ENCODE measurements at places on chromosomes 4 and X.

DNA sequence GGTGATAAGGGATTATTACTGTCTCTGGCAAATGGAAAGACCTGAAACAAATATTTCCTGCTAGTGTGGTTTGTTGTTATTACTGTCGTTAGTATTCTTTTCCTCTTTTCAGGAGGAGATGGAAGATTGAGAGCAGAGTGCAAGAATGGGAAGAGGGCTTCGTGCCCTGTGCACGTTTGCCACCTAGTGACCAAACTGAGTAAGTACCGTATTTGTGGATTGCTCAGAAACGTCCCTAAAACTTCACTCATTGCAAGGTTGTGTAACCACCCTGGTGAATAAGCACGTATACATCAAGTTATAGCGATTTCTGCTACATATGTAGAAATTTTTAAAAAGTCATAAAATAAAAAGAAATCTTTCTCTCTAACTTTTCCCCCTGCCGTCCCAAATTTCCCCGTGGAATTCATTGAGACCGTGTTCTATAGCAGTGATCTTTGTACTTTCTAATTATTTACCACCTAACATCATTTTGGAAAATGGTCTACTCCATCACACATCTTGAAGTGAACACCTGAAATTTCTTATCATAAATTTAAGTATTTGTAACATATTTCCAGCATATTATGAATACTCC is 24.3 kb downstream of the LINC00632 start:
- peak; percentile 52 for DNase-seq

GRCh38 chr4:147076179-147076578 is 130.5 kb upstream of the TTC29 start:
- no peak for DNase-seq

GRCh38 chr4:168119100-168119499 is 26.8 kb downstream of the ANXA10 start:
- DNase-seq, result peak; percentile 6

GRCh38 chr4:3672465-3672831 is 93.7 kb upstream of the ADRA2C start:
- no peak for DNase-seq

DNA sequence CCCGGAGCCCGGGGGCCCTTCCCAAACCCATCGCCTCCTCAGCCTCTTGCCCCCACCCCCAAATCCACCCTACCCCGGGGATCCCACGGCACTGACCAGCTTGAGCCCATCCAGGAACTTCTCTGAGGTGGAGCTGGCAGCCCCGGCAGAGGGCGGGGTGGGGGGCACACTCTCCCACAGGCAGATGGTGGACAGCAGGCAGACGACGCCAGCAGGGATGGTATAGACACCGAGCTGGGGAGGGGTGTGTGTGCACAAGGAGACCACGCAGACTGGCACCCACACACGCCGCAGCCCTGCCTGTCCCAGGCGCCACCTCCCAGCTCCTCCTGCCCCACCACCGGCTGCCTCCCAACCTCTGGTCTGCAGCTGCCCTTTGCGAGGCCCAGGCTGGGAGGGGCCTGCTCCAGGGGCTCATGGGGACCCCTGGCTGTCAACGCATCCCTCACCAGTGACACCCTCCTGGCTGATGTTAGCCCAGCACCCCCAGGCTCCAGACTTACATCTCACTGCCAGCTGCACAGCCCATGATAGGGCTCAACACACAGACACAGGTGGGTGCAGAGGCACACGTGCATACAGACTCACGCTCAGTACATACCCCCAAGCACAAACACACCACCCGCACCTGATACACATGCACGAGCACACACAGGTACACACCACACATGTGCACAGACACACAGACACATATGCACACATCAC is 4.2 kb downstream of the SLC49A3 start:
- no peak for DNase-seq

- DNase-seq, result peak; percentile 71
Observed at GRCh38 chr4:74423104-74423503, 21.8 kb upstream of the AREG start.

GRCh38 chr4:67198727-67199126 is 346.6 kb downstream of the CENPC start:
- DNase-seq, result peak; percentile 44

GRCh38 chr4:86891762-86892635 is at the start of gene C4orf36:
C4orf36 (minus strand) TSS chr4:86892422; CDS start chr4:86891520, 902 bp downstream.
- peak; percentile 82 for DNase-seq

- DNase-seq, result no peak
Observed at GRCh38 chrX:11789809-11790208, 31.8 kb downstream of the MSL3 start.

GRCh38 chr4:88104902-88105610 is 53.4 kb downstream of the ABCG2 start:
- no peak for DNase-seq

DNA sequence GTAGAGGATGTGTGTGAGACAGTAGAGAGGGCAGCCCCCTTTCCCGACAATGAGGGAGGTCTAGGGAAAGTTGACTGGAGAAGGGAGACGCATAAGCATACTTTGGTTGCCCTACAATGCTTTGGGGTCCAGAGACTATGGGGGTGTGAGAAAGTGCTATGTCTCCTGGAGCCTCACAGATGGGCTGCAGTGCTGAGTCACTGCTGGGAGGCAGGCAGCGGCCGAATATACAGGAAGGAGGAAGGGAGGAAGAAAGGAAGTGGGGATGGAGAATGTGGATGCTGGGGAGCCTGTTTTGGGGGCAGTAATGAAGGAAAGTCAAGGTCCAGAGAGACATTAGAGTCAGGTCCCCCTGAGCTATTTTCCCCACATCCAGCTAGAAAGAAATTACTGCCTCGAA is 12.7 kb downstream of the DRP2 start:
- DNase-seq, result no peak

- DNase-seq, result no peak
Observed at GRCh38 chrX:11103006-11103405, 8.1 kb upstream of the HCCS start.

DNA sequence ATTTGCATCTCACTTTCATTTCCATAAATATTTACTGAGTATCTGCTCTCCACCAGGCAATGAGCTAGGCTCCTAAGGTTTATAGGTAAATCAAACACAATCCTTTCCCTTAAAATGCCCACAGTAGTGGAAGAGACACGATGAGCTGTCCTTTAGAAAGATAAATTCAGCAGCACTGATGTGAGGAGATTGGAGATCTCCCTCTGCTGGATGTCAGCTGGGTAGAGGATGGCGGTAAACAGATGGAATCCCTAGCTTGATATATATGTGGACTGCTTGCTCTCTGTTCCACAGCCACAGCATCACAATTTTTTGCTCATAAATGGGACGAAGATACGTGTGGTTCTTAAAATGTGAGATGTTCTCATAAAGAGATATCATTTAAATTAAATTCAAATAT is 216.4 kb upstream of the RASGEF1B start:
- peak; percentile 15 for DNase-seq

DNA sequence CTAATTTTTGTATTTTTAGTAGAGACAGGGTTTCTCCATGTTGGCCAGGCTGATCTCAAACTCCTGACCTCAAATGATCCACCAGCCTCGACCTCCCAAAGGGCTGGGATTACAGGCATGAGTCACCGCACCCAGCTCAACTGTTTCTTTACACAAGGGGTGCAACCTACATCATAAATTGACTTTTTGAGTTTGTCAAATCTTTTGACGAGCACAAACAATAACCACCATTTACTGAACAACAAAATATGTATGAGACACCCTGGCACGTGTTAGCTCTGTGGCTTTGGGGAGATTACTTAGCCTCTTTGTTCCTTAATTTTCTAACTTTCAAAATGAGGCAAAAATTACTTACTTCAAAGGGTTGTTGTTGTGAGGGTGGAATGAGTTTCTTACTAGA is 23.5 kb upstream of the SLC34A2 start:
- no peak for DNase-seq

Measured in hematopoietic multipotent progenitor cell treated with erythropoietin and hydrocortisone succinate and interleukin-3 and kit ligand, for 4 days (in vitro differentiated cells).